GM19239 (cell line): ENCODE measurements at places on chromosomes 3 and 15.
A peak's percentile ranks its signal among the peaks of the same experiment; 100 is the strongest.

GRCh38 chr3:195873281-195873887 lies 35.0 kb downstream of the TNK2 start:
- no peak for DNase-seq

DNA sequence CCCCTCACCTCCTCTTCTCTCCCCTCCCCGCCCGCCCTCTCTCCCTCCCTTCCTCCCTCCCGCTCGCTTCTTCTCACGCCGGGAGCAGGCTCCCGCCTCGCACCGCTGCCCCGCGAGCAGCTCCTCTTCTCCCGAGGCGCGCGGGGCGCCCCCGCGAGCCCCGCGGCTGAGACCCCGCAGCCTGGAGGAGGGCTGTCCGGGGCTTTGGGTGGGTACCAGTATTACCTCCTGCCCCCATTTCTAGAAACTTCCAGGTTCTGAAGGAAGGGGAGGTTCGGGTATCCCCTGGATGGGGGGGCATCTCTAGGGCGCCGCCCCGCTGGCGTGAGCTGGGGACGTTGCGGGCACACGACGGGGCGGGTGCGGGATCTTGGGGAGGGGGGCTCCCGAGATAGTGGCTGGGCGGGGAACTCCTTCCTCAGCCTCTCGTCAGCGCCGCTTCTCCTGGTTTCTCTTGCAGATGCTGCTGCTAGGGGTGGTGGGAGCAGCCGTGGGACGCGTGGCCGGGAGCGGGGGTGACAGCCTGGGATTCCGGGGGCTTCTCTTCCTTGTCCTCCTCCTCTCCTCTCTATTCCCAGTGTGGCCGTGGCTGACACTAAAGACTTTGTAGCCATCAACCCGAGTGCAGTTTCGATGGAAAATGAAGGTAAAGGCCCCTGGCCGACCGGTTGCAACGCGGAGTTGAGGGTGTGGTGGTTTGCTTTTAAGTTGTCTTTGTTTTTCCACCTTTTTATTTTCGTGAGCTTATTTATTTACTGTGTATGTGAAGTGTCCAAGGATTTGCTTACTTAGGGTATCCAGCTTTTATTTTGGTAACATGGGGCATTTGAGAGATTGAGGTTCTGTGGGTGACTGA lies 474 bp downstream of the ATP2C1 start:
- DNase-seq: no peak

GRCh38 chr3:13394363-13394762 lies 25.8 kb downstream of the NUP210 start:
- no peak for DNase-seq

DNA sequence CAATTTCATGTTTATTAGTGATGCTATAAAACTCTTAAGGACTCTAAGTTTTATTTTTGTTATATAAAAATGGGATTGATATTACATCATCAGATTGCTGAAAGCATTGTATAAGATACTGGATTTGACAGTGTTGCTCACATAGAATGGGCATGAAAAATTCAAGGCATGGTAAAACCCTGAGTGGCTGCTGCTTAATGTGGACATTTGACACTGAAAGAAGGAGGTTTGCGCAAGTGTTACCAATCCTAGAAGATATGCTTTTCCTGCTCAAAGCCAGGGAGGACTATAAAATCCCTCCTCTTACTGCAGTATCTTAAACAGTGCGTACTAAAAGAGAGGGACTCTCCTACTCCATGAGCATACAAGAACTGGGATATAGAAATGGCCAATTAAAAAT lies 65.8 kb upstream of the PTX3 start:
- DNase-seq: no peak

DNA sequence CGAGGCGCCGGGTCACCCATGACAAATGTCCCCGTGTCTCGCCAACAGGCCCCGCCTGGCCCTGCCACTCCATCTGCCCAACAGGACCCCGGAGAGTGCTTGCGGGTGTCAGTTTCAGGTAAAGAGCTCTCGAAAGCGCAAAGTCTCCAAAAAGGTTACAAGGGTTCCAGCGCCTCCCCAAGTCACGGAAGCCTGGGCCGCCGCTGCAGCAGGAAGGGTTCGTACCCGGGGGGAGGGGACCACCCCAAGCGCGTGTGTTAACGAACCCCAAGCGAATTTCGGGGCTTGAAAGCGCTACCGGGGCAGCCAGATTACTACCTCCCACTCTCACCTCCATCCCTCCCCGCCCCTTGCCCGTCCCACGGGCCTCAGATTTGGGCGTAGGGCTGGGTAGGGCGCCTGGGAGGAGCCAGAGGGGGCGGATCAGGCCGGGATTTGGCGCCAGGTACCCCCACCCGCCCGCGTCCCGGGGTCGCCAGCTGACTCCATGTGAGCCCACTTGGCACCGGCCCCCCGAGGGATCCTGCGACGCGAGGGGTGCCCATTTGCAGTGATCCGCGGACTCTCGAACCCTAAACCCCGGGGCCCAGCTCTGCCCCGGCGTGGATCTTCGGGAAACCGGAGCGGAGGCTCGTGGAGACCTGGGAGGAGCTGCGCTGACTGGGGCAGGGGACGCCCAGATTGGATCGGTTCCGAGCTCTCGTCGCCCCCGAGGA lies 85.9 kb downstream of the NR2F2 start:
- DNase-seq: no peak

- DNase-seq: no peak
Measured at GRCh38 chr15:76566276-76566675, 229.7 kb downstream of the ISL2 start.

GRCh38 chr15:60635507-60636352 lies 156.8 kb upstream of the ICE2 start:
- peak; percentile 16 for DNase-seq

- DNase-seq: no peak
Measured at GRCh38 chr3:17632401-17633100, 109.9 kb downstream of the TBC1D5 start.

GRCh38 chr3:100650651-100651619 lies 41.5 kb downstream of the ADGRG7 start:
- DNase-seq: peak; percentile 27

DNA sequence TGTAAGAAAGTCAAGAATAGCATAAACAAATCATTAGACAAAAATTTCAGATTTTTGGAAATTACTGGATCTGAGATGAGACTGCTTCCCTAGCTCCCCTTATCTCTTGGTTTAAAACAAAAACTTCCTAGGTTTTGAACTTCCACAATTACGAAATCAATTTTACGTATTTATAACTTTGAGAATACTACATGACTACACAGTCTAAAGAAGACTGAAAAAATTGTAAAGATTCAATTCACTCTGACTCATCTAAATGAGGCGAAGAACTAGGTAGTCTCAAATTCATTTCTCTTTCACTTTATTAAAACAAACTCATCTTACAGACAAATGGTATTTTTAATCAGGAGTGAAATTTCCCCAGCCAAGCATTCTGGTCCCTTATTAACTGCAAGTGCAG lies 10.3 kb downstream of the CCDC54 start:
- DNase-seq: no peak

- DNase-seq: no peak
Measured at GRCh38 chr3:37537914-37538691, 323.6 kb upstream of the CTDSPL start.

- no peak for DNase-seq
Measured at GRCh38 chr3:157285141-157285540, 125.2 kb upstream of the CCNL1 start.

DNA sequence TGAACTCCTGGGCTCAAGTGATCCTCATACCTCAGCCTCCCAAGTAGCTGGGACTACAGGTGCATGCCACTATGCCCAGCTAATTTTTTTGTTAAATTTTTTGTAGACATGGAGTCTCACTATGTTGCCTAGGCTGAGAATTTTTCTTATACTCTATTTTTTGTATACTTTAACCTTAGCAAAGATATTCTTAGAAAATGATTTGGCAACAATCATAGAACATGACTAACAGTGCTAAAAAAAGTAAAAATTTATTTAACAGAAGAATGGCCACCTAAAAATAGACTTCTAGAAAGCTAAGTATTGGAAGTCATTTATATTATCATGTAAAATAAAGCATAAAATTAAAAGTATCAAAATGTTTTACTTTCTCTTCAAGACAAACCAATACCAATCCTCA lies 322.3 kb downstream of the PLCL2 start:
- no peak for DNase-seq

DNA sequence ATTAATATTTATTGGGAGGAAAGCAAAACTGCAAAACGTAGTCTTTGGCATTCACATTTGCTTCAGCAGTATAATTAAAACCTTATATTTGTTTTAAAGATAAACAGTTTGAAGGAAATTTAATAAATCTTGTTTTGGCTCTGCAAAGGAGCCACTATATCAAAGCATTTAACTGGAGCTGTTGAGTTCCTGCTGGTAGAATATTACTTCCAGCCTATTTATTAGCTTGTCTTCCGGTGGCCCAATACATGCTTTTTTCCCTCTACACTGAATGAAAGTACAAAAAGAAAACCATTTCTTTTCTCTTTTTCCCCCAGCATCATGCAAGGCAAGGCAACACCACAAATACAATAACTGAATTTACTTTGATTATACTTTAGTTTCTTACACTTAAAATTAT lies 26.3 kb downstream of the SPTSSB start:
- no peak for DNase-seq

DNA sequence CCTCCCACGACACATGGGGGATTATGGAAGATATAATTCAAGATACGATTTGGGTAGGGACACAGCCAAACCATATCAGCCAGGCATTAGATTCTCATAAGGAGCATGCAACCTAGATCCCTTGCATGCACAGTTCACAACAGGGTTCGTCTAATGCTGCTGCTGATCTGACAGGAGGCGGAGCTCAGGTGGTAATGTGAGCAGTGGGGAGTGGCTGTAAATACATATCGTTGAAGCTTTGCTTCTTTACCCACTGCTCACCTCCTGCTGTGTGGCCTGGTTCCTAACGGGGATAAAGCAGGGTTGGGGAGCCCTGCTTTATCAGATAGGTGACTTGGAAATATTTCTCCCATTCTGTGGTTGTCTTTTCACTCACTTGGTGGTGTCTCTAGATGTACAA lies 14.8 kb downstream of the DOCK3 start:
- no peak for DNase-seq

- no peak for DNase-seq
Measured at GRCh38 chr3:57331078-57331610, 38.7 kb upstream of the ASB14 start.

DNA sequence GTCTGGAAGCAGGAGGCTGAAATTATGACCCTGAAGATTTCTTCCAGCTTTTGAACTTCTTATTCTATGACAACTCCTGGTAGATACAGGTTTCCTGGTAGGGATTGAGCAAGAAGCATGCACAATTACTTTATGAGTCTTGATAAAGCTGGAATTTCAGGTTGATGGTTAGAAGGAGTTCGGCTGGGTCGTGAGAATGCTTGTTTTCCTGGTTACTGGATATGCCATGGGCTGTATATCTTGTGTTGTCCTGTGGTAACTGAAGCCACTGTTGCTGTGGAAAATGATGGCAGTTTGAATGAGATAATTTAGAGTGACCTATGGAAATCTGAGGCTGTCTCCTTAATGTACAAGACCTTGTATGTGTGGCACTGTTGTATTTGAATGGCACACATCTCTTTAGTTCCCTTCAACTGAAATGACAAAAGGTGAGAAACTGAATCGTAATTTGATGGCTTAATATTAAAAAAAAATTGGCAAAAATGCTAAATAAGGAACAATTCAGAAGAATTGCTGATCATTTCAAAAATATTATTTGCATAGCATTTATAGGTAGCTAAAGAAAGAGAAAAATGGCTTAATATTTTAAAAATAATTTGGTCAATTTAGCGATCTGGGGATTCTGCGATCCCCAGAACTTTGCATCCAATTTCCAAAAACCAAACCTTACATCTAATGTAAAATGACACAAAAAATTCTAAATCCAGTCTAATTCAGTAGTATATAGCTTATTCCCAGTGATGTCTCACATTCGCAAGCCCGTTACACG lies 1.1 kb upstream of the UBE2E1 start:
- no peak for DNase-seq

- DNase-seq: no peak
Measured at GRCh38 chr15:100834731-100835130, 44.9 kb upstream of the ALDH1A3 start.

GRCh38 chr3:142615171-142615570 lies 19.0 kb downstream of the PLS1 start:
- DNase-seq: no peak

DNA sequence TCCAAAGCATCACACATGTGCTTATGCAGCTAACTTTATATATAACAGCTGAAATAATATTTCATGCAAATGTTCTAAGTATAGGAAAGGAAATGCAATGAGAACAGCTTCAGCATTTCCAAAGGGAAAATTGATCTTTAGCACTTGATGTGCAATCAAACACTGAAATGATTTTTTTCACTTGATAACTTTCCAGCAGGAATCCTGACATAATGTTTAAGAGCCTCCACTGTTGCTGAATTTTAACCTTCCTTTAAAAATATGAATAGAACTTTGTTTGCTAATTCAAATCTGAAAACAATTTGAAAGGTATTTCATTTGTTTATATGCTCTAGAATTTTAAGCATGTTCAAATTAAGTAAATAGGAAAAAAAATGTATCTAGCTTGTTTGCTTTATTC lies 96.9 kb upstream of the STRIT1 start:
- no peak for DNase-seq

DNA sequence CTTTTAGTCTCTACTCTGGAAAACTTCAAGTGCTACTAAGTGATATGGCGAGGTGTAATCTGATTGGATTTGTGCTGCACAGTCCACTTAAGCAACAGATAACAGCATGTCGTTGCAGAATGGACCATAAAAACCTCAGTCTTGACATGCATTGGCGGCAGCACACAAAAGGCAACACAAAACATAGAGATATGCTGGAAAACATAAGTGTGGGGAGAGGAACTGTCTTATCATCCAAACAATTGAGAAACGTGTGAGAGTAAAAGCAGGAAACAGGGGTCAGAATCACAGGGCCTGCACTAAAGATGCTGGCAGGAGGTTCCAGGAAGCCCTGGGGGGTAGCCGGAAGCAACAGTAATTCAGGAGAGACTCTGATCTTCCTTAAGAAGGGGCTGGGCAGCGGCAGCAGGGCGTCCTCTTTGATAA lies 82.1 kb downstream of the CGNL1 start:
- DNase-seq: no peak
